Fibroblast of skin of right quadriceps (primary cell): ENCODE measurements at places on chromosomes 6 and 20.

DNA sequence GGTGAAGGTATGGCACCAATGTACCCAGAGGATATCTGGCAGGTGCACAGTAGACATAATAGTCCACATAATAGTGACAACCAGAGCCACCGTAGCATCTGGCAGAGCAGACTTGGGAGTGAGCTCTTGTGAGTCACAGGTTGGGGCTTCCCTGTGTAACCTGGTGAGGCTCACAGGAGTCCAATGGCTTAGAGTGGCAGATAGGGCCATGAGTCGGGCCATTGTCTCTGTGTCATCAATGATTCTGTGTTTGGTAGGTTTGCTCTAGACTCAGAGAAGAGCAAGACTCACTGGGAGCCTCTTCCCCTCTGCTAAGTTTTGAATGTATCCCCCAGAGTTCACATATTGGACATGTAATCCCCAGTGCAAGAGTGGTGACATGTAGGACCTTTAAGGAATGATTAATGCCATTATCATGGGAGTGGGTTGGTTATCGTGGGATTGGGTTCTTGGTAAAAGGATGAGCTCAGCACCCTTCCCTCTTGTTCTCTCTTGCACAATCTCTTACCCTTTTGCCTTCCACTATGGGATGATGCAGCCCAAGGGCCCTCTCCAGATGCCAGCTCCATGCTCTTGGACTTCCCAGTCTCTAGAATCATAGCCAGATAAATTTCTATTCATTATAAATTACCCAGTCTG lies 22.6 kb upstream of the SIRPA start:
- no peak for DNase-seq

GRCh38 chr20:49705358-49705757 lies 8.3 kb downstream of the B4GALT5 start:
- DNase-seq = no peak

DNA sequence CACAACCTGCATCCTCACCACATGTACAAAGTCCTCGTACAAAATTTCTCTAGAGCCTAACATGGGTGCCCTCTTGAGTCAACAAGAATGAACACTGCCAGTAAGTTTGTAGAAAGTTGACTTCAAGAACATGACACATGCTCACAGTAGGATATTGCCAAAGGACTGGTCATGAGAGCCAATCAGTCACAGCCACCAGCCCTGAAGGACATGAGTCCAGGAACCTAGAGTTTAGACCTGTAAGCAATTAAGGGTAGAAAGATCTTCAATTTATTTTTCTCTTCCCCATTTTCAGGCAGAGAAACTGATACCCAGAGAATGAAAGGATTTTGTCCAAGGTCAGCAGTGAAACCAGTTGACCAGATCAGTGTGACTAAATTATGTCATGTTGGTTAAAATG lies 96.1 kb downstream of the MAFB start:
- DNase-seq = no peak

GRCh38 chr20:44245977-44246376 lies 1.1 kb upstream of the GDAP1L1 start:
- DNase-seq = no peak

GRCh38 chr20:63457737-63458136 lies 14.7 kb downstream of the KCNQ2 start:
- DNase-seq = no peak

- peak; percentile 55 for DNase-seq
Measured at GRCh38 chr6:131059486-131059885, 3.6 kb downstream of the EPB41L2 start.

DNA sequence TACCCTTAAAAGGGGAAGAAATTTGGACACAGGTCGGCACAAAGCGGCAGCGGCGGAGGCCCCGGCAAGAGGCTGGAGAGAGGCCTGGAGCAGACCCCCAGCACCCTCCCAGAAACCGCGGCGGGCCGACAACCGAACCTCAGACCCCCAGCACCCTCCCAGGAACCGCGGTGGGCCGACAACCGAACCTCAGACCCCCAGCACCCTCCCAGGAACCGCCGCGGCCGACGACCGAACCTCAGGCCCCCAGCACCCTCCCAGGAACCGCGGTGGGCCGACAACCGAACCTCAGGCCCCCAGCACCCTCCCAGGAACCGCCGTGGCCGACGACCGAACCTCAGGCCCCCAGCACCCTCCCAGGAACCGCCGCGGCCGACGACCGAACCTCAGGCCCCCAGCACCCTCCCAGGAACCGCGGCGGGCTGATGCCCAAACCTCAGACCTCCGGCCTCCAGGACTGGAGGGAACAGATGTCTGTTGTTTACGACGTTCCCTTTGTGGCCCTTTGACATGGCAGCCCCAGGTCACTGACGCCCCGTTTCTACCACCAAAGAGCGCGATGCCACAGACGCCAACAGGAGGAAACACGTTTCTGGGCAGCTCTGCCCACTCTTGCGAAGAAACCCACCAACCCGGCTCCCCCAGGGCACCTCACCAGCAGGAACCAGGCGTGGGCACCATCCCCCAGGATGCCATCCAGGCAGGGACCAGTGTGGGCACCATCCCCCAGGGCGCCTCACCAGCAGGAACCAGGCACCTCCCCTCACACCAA lies 28.4 kb downstream of the ZBTB46 start:
- DNase-seq = no peak

DNA sequence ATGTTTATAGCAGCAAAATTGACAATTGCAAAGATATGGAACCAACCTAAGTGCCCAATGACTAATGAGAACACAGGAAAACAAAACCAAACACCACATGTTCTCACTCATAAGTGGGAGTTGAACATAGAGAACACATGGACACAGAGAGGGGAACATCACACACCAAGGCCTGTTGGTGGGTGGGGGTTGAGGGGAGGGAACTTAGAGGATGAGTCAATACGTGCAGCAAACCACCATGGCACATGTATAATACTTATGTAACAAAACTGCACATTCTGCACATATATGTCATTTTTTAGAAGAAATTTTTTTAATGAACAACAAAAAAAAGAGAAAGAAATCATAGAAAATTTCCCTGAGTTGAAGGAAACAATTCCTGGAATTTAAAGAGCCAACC lies 3.9 kb downstream of the EPM2A start:
- peak; percentile 35 for DNase-seq

GRCh38 chr6:12916006-12916405 lies 199.4 kb downstream of the PHACTR1 start:
- DNase-seq = no peak

- DNase-seq = peak; percentile 64
Measured at GRCh38 chr20:59515013-59515905, 89.1 kb upstream of the PHACTR3 start.

DNA sequence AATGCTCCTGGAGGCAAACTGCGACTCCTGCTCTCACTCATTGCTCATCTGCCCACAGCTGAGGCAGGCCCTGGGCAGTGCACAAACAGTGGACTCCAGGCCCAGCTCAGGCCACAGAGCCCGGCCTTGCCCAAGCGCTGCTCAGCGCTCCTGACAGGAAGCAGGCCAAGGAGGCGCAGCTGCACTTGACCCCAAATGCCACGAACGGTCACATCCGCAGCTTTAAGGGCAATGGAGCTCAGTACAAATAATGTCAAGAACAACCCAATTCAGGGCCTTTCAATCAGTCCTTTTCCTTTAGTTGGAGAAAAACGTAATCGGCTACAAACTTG lies 33.8 kb downstream of the RRBP1 start:
- DNase-seq = no peak

GRCh38 chr20:12153628-12154027 lies 235.9 kb downstream of the BTBD3 start:
- peak; percentile 52 for DNase-seq

GRCh38 chr20:57275813-57276212 lies 9.4 kb upstream of the BMP7 start:
- DNase-seq = no peak

GRCh38 chr6:1111361-1111760 lies 200.5 kb upstream of the FOXQ1 start:
- DNase-seq = no peak

DNA sequence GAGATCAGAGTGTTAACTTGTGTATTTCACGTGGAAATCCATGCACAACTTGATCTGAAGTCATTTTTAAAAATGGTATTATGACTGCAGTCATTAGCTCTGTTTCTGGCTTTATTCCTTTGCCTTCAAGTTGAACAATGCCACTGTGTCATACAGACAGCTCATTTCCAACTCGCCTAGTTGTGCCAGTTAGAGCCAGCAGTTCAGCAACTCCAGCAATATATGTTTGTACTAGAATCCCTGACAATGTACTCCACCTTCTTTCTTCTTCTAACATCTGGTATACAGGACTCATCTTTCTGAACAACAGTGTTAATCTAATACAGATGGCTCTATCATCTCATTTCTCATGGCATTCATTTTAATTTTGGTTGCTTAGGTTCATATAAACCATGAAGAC lies 418.3 kb upstream of the POU3F2 start:
- no peak for DNase-seq

DNA sequence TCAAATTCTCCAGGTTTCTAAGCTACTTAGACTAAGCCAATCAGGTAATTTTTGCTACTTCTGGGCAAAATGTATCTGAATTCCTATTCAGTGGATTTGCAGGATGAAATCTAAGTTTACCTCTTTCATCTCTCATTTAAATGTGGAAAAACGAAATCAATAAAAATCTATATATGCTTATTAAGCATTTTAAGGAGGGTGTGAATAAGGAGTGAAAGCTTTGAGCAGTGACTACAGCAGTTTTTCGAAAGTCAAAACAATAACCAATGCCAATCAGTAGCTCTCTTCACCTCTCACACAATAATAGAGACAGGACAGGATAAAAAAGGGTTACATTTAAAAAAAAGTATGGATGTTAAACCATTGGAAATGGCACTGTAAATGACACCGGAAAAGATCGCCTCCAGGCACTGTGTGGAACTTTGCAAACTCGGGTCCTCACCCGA lies 476 bp upstream of the BCKDHB start:
- no peak for DNase-seq

GRCh38 chr6:45712786-45713185 lies 302.9 kb downstream of the CLIC5 start:
- peak; percentile 73 for DNase-seq

GRCh38 chr6:167833396-167833763 lies 6.7 kb downstream of the AFDN start:
- no peak for DNase-seq

- DNase-seq = no peak
Measured at GRCh38 chr6:124683507-124683906, 278.7 kb upstream of the RNF217 start.

DNA sequence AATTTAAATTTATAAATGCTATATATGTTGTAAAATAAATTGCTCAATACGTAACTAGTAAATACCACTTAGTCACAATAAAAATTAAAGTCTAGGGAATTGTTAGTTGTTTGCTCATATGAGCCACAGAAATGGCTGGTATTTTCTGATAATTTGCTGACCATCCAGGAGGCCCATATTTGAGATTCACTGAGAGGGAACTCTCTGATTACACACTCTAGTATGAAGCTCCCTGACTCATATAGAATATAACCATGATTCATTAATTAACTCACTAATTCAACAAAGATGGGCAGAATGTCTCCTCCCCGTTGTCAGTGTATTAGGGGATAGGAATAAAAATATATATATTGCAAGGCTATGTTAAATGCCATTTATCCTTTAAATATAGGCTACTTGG lies 46.6 kb upstream of the TMEM30A start:
- DNase-seq = peak; percentile 96

DNA sequence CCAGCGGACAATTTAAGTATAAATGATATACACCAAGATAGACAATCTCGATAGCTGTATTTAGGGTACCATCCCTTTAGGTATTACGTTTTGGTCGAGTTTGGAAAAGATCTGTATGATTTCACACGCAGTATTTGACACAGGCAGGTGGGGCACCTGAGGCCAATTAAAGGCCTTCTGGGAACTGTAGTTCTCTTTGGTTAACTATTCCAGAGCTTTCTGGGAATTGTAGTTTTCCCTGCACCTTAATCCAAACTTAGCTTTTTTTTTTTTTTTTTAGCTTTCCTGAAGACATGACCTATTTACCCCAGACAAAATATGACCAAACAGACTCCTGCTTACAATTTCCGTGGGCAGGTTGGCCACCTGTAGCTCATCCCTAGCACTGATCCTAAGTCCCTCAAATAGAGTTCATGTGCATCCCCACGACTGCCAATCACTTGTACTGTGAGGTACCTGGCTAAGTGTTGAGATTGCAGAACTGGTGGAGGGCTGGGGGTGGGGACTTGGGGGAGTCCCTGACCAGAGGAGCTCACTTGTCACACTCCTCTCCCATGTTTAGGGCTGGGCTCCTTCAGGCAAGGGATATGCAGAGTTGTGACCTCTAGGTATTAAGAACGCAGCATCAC lies 999 bp upstream of the EHMT2 start:
- DNase-seq = no peak

DNA sequence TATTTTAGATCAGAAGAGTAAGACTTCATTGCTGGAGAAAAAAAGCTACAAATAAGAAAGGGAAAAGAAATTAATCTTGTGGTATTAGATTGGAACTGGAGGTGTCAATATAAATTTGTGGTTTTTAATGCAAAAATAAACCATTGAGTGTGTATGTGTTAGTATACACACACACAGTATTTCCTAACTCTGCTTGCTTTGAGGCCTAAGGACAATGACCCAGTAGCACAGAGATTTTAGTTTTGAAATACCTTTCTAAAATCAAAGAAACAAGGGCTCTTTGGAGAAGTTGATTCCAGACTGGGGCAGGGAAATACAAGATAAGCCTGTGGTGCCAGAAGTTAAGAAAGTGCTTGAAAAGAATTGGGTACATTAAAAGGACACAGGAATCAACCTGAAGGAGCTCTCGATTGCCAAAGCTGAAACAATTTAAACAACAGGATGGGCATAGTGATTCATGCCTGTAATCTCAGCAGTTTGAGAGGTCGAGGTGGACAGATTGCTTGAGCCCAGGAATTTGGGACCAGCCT lies 84.6 kb upstream of the DTNBP1 start:
- DNase-seq = no peak

DNA sequence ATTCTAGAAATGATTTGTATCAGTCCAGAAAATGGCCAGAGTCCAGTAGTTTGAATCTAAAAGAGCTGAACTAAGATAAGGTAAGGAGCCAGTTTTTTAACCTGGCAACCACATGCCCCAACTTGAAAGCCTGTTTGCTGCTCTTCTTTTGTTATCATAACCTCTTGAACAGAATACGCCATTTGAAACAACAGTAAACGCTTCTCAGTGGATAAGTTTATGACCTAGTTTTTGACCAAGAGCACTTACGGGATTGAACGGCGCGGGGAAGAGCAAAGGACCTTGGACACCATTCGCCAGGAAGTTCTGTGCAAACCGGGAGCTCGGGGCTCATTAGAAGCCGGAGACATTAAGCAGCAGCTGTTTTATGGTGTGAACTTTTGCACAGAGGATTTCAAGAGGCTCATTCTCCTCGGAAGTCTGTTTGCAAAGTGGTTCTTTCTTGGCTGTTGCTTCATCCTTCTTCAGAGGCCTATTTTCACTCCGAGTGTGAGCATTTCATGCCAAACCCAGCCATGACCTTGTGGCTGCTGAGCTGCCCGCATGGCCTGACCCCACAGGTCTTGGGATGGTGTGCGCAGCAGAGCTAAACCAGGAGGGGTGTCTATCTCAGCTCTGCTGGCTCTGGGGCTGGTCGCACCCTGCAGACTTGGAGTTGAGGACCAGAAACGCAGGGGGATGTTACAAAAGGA lies 215.1 kb downstream of the SOX4 start:
- DNase-seq = peak; percentile 37

GRCh38 chr6:139251691-139252390 lies 40.0 kb downstream of the TXLNB start:
- DNase-seq = no peak
